ENCODE measurements at places on chromosomes 4 and X.

DNA sequence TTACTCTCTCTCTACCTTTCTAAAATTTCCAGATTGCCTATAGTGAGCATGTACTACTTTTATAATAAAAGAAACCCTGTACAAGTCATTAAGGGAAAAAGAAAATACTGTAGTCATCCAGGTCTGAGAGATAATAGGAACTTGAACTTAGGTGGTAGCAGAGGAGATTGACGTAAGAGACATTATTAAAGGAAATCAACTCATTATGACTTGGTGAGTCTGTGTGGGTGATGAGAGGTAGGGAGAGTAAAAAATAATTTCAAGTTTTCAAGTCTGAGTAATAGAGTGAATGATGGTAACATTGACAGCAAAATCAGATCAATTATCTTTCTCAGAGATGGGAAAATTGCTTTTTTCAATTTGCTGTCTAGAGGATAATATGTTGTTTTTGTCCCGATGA lies 44.0 kb upstream of the ZCCHC12 start:
- no peak for DNase-seq

- no peak for DNase-seq
Measured at GRCh38 chrX:154372612-154373022, 1.8 kb downstream of the FLNA start.

DNA sequence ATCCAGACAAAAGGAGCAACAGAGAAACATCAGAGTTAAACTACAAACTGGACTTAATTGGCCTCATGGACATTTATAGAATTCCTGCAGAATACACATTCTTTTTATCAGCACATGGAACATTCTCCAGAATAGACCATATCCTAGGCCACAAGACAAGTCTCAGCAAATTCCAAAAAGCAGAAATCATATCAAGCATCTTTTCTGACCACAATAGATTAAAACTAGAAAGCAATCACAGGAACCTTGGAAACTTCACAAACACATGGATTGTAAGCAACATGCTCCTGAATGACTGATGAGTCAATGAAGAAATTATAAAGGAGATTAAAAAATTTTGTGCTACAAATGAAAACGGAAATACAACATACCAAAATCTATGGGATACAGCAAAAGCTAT lies 526.7 kb downstream of the PCDH7 start:
- no peak for DNase-seq

GRCh38 chr4:150934022-150934421 lies 81.1 kb downstream of the LRBA start:
- no peak for DNase-seq

- DNase-seq = no peak
Measured at GRCh38 chr4:148866666-148867065, 424.5 kb upstream of the NR3C2 start.

DNA sequence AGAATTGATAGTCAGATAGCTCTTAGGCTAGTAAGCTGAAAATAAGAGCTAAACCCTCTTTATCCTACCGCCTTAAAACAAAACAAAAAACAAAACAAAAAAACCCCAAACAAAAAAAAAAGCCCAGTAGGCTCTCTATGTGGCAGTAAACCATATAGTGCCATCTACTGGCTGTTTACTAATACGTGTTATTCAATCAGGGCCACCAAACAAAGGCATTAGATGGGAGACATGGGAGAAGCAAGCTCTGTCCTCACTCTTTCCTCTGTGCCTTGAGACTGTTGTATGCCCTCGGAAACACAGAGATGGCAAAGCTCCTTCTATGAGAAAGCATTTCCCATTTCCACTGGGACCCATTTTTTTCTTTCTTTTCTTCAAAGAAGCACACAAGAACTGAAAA lies 148.8 kb upstream of the MID1 start:
- no peak for DNase-seq

DNA sequence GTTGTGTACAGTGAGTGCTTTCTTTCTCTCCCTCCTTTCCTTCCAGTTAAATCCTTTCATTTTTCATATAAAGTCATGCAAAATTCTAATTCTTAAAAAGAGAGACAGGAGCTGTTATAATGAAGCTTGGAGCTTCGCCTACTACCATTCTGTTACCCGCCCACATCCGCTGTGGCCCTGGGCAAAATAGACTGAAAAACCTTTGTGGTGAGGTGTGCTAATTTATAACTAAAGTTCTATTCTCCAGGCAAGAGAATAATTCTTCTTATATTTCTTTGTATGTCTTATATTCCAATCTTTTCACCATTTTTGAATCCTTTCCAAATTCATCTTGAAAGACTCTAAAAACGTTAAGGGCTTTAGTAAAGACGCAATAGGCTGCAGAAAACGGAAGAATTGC lies 7.0 kb downstream of the QRFPR start:
- no peak for DNase-seq

- DNase-seq = peak; percentile 1
Measured at GRCh38 chrX:104370089-104370488, 115.4 kb upstream of the ESX1 start.

DNA sequence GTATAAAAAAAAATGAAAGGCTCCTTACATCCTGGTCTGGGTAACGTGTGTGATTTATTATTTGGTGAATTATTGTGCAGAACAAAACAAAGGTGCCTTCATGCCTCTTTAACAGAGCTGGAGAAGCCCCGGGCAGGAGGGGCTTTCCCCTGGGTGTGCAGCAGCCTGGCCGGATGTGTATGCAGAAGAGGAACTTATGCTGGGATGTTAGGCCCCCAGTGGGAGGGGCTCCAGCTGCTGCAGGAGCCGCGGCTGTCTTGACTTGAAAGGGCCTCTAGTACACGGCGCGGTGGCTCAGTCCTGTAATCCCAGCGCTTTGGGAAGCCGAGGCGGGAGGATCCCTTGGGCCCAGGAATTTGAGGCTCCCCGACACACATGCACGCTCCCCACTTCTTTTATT lies 16.0 kb downstream of the CCNQ start:
- no peak for DNase-seq

DNA sequence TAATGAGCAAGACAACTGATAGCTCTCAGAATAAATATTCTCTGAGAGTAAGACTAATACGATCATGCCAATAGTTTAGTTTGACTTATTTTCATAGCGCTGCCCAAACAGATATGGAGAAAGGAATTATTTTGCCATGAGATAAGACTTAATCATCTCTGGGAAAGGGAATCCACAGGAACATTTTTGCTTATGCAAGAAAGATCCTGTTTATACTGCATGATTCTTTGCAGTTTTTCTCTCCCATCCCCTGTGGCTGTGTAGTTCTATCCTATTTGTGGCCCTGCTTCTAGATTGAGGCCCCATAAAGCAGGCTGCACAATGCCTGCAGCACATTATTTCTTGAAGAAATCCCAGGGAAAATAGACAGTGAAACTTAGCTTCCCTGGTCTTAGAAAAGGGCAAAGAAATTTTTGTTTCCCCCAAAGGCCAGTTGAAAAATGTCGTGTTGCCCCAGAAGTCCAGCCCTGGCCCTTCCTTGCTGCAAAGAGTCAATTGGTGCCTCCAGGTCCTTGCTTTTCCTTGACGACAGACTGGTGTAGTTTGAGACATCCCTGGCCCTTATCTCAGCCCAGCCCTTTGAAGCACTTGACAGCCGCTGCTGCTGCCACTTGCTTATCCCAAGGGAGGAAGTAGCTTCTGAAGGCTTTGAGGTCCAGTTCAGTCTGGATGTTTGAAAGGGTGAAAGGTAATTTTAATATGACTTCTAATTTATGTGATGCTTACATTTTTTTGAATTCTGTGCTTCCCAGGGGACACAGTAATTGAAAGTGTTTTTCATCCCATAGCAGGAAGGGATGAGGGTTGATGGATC lies 45.0 kb upstream of the SH3RF1 start:
- DNase-seq = no peak

DNA sequence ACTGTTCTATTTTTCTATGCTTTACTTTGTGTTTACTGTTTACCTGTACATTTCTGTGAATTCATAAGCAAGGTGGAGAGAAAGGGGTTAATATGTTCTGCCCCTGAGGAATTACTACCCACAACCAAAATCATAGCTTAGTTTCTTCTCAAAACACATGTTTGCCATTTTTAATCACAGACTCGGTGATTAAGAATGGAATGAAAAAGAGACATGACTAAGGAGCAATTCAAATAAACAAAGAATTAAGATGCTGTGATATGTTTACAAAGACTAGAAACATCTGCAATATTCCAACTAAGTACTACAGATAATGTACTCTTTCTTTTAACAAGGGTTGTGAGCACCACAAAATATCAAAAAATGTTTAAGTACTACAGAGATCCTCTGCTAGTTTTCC lies 11.7 kb upstream of the FAT4 start:
- no peak for DNase-seq

Data from NCI-H446 (cell line).